Central memory CD8-positive, alpha-beta T cell (primary cell): ENCODE measurements at places on chromosomes 1 and 21.

GRCh38 chr1:92854101-92854785, 22.4 kb downstream of the RPL5 start:
- no peak overlapping the region for H3K27ac ChIP-seq
- peaks cover 9% of the 10 kb centered on the region for H3K36me3 ChIP-seq
- H3K27me3 ChIP-seq, result no peaks in the 10 kb centered on the region
- no peak overlapping the region for H3K4me3 ChIP-seq

DNA sequence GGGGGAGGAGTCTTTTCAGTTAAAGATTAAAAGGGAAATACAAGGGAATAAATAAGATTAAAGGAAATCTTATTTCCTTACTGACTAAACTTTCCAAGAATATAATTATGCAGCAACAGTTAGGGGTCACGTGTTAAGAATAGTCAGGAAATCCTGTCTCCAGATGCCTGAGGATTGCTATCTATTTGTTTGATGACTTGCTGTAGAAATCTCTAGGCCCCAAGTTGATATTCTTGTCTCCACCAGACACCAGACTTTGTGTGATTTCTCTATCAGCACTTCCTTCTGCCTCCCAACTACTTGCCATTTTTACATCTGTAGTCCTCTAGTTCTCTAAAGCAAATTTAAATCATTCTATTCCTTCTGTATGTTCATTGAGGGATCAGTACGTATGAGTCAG, 77.5 kb downstream of the RPAP2 start:
- H3K4me1 ChIP-seq, result no peaks in the 10 kb centered on the region
- no peak overlapping the region for H3K4me3 ChIP-seq
- no peak for DNase-seq
- H3K36me3 ChIP-seq, result no peaks in the 10 kb centered on the region
- H3K27me3 ChIP-seq, result no peaks in the 10 kb centered on the region
- H3K27ac ChIP-seq, result no peak overlapping the region

- no peak overlapping the region for H3K27ac ChIP-seq
- H3K27me3 ChIP-seq, result peaks cover 68% of the 10 kb centered on the region
- peaks cover 8% of the 10 kb centered on the region for H3K4me1 ChIP-seq
Observed at GRCh38 chr1:44170281-44170823, 28.9 kb upstream of the KLF18 start.

- peaks cover 47% of the 10 kb centered on the region for H3K36me3 ChIP-seq
- H3K27me3 ChIP-seq, result no peaks in the 10 kb centered on the region
- no peak for DNase-seq
Observed at GRCh38 chr21:32359719-32360260, 33.0 kb downstream of the URB1 start.

DNA sequence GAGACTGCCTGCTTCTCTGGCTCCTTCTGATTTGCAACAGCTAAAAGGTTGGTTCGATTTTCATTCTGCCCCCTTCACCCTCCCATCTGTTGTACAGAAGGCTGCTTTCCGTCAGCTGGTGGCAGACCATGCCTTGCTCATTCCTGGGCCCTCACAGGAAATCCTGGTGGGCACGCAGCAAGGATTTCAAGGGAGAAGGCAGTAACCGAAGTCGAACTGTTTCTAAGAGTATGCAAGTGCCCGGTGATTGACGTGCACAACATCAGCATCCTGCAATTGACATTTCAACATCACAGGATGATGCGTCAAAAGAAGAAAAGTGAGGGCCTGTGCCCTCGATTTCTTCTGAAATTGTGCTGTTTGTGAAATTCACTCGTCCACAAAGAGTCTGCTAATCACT, 83.8 kb downstream of the PLPP3 start:
- H3K36me3 ChIP-seq, result no peaks in the 10 kb centered on the region
- H3K4me3 ChIP-seq, result no peak overlapping the region
- peaks cover 6% of the 10 kb centered on the region for H3K27me3 ChIP-seq
- no peak for DNase-seq
- no peaks in the 10 kb centered on the region for H3K4me1 ChIP-seq

GRCh38 chr1:110390692-110391245, at the start of gene SLC16A4:
Gene SLC16A4, minus strand, starts transcription at chr1:110391026. Its CDS starts 1,703 bp downstream, at chr1:110389323.
- H3K4me3 ChIP-seq, result no peak within 1 kb of the TSS
- H3K36me3 ChIP-seq, result no peaks in the 10 kb centered on the region
- DNase-seq, result no peak
- no peak within 1 kb of the TSS for H3K27ac ChIP-seq
- H3K27me3 ChIP-seq, result no peaks in the 10 kb centered on the region

DNA sequence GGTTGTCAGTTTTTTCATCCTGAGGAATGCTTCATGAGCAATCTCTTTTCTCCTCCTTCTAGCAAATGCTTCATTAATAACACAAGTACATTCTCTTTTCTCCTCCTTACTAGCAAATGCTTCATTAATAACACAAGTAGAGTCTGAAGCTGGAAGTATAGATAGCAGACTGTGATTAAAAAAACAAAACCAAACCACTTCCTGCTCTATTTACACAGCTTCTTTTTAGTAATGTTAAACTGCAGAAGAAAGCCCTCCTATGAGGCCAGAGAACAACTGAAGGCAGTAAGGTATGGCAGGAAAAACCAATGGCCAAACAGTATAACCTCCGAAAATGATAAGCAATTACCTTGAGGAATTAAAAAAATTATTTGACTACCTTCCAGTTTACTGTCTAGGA, 90.1 kb downstream of the ZSWIM5 start:
- H3K4me3 ChIP-seq, result peak overlapping the region; percentile 65
- H3K4me1 ChIP-seq, result peaks cover 39% of the 10 kb centered on the region
- H3K27me3 ChIP-seq, result no peaks in the 10 kb centered on the region
- H3K36me3 ChIP-seq, result no peaks in the 10 kb centered on the region
- H3K27ac ChIP-seq, result peak overlapping the region; percentile 83

DNA sequence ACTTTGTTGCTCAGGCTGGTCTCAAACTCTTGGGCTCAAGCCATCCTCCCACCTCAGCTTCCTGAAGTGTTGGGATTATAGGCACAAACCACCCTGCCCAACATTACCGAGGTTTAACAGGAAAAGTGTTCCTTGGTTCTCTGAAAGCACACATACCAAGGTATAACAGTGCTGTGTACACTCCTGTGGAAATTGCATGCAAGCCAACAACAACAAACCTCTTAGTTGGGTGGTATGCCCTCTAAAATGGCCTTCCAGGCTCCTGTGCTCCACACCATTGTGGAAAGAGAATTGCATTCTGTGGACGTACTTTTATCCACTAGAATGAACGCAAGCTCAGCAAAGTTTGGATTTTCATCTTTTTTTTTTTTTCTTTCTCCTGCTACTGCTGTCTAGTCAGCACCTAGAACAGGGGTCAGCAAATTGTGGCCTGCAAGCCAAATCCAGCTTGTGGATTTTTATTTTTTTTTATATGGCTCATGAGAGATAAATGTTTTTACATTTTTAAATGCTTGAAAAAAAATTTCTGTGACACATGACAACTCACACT, 192.2 kb upstream of the TNR start:
- H3K27ac ChIP-seq, result no peak overlapping the region
- no peak for DNase-seq
- H3K27me3 ChIP-seq, result no peaks in the 10 kb centered on the region
- peaks cover 5% of the 10 kb centered on the region for H3K36me3 ChIP-seq

DNA sequence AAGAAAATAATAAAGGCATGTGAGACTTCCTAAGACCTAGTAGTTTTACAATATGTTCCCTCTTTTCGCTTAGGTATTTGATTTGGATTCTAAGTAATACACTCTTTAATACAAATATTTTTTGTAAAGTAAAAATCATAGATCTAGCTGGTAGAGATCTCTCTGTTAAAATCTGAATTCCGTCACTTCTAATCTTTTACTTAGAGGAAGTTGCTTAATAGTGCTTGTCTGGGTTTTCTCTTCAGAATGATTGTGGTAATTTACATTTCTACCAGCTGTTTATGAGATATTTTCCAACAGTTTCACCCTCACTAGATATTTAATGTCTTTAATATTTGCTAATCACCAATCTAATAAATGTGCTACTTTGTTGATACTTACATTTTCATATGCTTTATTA, 23.3 kb downstream of the RBM11 start:
- no peak for DNase-seq
- H3K4me1 ChIP-seq, result no peaks in the 10 kb centered on the region
- H3K36me3 ChIP-seq, result no peaks in the 10 kb centered on the region
- no peak overlapping the region for H3K4me3 ChIP-seq

DNA sequence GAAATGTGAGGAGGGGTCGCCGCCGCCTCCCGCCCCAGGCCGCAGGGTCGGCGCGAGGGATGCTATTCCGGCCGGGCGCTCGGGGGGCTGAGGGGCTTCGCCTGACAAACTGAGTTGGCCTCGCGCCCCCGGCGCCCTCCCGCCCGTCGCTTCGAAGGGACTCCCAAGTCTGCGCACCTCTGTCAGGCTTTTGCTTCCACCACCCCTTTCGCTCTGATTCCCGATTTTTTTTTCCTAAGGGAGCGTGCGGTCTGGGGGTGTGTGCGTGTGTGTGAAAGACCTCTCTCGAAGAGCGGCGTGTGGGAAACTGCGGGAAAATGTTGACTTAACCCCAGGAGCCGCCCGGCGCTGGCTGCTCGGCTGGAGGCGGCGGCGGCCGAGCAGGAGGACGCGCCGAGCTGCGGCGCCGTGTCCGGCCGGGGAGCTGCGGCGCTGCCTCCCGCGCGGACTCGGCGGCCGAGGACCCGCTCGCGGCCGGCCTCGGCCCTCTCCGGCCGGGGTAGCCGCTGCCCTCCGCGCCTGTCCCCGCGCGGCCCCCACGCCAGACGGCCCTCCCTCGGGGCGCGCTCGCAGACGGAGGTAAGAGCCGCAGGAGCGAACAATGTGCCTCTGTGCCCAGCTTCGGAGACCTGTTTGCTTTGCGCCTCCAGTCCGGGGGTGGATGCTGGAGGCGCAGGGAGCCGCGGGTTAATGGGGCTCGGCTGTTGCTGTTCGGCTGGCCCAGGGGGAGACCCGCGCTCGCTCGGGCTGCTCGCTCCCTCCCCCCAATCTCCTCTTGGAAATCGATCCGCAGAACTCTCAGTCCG, 1.1 kb downstream of the ADGRL2 start:
- H3K4me3 ChIP-seq, result no peak overlapping the region
- H3K36me3 ChIP-seq, result no peaks in the 10 kb centered on the region
- no peak overlapping the region for H3K27ac ChIP-seq
- peaks cover 12% of the 10 kb centered on the region for H3K27me3 ChIP-seq
- no peak for DNase-seq

GRCh38 chr1:19532519-19532918, 47.2 kb upstream of the CAPZB start:
- H3K27ac ChIP-seq, result no peak overlapping the region
- H3K27me3 ChIP-seq, result no peaks in the 10 kb centered on the region
- H3K4me3 ChIP-seq, result no peak overlapping the region
- no peaks in the 10 kb centered on the region for H3K36me3 ChIP-seq
- DNase-seq, result no peak
